ENCODE measurements at places on chromosomes 2 and 18. TPM values are rescaled to one million over a fixed set of nuclear protein-coding genes. Genes with fewer than 3 reads are reported as not detected.

GRCh38 chr2:63654959-63655358 lies 66.2 kb downstream of the MDH1 start:
- DNase-seq, result no peak

DNA sequence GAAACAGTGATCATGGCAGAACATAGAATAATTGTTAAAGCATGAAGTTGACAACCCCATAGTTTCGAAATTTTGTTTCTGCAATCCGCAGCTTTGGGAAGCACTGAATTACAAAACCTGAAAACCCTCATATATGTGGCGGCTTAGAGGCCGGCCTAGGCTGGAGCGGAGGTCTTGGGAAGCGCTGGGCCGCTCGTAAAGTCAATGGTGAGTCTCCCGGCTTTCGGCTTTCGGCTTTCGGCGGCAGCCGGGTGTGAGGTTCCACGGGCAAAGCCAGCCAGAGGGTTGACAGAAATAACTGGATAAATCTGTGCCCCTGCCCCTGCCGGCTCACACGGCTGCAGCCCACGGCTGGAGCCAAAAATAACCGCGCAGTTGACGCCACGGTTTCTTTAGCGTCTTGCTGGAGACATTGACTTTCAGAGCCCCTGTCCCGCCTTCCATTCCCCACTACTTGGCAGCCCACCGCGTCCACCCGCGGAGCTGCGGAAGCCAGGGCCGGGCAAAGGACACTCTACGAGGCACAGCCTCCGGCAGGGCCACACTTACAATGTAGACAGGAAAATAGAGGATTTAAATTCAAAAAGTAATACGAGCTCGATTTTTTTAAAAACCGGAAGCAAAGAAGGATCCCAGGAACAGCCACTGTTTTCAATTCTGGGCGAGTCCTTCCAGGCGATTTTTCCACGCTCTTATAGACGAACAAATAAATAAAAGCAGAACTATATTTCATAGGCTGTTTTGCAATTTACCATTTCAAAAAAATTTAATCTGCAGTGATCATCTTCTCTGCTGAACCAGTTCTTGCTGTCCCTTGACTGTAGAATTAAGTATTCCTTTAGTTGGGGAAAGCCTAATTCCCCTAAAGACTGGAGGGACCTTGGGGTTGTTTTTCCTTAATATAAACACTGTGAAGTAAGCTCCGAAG lies 28.3 kb upstream of the ATP6V1B1 start:
- DNase-seq, result no peak

DNA sequence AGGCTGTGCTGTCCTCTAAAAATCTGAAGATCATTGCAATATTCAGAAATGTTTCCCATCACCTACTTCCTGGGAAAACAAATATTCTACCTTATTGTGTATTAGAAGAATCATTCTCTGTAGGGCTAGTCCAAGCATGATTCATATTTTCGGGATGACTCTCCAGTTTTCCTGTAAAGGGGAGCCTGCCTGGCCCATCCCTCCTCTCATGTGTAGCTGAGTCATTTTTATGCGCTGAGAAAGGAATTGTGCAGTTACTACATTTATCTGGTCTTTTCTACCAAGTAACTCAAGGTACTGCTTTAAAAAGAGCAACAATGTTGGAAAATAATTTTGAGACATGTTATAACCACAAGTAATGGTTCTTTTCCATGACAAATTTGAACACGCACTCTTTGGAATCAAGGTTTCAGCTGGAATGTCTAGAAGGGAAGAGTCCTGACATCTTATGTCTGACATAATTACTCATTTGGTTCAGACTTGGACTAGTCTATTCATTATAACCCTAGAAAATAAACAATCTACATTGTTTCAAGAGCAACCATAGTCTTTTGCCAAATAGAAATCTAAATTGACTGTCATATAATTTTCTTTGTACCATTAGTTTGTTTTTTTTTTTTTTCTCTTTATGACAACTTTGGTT lies 6.6 kb downstream of the DSG3 start:
- DNase-seq, result no peak

DNA sequence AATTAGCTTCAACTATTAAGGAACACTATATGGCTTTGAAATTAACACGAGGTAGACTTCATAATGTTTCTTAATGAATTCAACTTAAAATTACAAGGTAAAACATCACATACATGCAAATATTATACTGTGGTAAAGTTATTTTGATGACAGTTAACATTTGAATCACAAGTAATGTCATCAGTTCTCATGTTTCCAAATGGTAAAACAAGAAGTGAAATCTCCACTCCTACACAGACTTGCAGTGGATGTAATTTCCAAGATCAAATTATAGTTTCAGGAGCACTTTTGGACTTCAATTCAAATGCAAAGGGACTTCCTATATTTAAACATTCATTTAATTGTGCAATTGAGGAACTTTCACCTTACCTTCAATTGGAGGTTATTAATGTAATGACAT lies 39.1 kb downstream of the C18orf54 start:
- no peak for DNase-seq

DNA sequence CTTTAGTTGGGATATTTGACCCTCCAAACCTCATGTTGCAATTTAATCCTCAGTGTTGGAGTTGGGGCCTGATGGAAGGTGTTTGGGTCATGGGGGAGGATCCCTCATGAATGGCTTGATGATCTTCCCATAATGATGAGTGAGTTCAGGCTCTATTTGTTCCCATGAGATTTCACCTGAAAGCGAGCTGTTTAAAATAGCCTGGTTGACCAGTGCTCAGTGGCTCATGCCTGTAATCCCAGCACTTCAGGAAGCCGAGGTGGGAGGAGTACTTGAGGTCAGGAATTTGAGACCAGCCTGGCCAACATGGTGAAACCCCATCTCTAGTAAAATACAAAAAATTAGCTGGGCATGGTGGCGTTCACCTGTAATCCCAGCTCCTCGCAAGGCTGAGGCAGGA lies 14.9 kb upstream of the PSME4 start:
- no peak for DNase-seq

- DNase-seq, result no peak
Observed at GRCh38 chr2:12844511-12844910, 127.8 kb downstream of the TRIB2 start.

- DNase-seq, result no peak
Observed at GRCh38 chr2:234579231-234579962, 82.5 kb upstream of the ARL4C start.

DNA sequence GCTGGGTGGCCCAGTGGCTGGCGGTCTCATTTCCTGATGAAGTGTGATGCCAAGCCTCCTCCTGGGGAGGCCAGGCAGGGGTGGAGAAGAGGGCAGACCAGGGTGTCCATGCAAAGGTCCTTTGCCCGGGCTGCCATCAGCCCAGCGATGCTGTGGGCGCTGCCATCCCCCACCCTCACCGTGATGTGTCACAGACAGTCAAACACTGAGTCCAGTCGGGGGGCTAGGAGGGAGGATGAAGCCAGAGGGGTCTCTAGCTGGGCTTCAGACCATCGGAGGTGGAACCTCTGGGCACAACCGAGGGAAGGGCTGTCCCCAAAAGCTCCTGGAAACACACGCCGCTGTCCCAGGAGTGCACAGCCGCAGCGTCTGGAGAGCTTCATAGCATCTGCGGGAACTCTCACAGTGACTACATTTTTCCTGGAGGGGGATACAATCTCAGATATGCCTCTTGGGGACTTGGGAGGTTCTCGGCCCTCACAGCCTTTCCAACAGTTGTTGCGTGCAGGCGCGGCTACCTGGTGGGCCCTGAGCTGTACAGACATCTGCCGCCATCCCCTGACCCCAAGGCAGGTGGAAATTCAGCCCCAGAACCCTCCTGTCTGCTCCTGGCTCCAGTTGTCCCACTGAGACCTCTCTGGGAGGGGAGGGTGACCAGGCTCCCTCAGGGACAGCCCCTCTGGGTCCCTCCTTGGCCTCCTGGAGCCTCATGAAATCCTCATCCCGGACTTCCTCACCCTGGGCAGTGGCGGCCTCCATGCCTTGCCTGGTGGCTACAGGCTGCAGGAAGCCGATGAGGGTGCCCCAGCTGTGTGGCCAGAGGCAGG lies 26.5 kb upstream of the OTOS start:
- no peak for DNase-seq

- DNase-seq, result no peak
Observed at GRCh38 chr2:144383571-144384100, 136.3 kb downstream of the ZEB2 start.

DNA sequence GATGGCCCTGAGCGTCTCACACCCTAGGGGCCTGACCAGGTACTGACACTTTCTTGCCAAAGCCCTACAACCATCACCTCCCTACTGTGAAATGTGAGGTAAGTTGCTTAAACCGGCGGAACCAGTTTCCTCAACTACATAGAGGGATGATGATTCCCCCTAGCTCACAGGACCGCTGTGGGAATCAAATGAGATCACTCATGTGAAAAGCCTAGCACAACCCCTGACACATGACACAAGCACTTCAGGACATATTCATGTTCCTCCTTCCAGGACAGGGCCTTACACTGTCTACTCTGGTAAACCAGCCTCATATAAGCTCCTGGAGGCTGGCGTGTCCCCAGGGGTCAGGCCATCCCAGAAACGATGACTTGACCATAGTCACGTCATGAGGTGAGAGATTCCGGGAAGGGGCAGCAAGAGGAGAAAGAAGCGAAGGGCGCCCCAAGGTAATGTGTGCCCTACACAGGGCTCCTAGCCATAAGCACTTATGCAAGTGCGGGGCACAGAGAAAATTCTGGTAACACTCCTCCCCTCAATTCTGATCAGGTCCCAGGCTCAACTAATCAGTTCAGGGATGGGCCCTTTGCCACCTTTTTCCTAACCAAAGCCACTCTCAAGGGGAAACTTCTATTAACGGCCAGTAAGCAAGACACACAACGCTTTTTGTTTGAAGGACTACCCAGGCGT lies 49.5 kb downstream of the C2orf42 start:
- DNase-seq, result peak; percentile 56

- DNase-seq, result no peak
Observed at GRCh38 chr2:224263571-224264043, 138.3 kb downstream of the FAM124B start.

DNA sequence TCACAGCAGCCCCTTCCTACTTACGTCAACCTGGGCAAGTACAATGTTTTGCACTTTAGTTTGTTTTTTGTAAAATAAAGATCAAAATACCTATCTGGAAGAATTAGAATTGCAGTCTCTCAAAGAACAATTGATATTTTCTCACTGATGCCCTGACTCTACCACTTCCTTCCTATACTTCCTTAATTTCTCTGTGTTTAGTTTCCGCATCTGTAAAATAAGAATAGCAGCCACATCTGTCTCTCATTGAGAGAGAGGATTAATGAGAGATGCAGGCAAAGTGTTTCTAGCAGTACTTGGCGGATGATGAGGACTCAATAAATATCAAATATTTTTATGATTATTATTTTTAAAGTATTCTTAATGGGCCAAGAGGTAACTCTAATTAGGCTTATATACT lies 122.6 kb upstream of the PIEZO2 start:
- no peak for DNase-seq

DNA sequence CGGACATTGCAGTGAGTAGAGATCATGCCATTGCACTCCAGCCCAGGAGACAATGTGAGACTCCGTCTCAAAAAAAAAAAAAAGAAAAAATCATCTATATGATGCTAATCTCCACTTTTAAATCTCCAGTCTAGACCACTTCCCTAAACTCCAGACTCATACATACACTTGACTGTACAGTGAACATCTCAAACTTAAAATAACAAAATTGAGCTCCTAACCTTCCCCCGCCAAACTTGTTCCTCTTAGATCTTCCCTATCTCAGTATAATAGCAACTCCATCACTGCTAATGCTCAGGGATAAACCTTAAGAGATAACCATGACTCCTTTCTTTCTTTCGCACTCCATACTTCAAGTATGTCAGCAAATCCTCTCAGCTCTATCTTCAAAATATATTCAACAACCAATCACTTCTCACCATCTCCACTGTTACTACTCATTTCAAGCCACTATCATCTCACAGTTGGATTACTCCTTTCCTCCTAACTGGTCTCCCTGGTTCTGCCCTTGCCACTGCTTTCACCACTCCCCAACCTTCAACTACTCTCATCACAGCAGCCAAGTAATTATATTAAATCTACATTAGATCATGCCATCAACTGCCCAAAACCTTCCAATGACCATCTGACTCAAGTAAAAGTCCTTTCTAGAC lies 12.0 kb downstream of the MEMO1 start:
- no peak for DNase-seq

DNA sequence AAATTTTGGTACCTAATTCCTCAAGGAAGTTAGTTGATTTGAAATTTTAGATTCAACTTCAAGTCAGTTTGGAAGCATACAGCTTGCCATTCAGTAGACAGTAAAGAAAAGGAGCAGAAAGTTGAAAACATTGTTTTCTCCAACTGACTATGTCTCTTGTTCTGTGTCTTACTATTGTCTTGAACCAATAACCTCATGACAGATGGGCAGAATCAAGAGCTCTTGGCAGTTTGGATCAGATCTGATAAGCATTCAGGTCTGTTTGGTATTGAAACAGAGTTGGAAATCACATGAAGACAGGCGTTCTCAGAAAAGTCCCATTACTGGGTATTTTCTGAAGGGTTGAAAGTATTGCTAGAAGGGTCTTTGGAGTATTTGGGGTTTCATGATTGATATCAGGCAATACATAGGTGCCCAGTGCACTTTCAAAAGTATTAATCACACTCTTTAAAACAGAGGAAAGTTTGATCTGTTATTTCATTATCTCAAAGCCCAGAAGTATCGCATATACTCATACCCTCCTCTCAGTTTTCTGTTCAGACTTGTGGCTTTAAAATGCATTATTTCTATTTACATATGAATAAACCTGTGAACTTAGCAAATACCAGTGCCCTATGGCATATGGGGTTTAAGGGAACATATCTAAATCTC lies 428.4 kb upstream of the ZEB2 start:
- DNase-seq, result no peak

GRCh38 chr2:165575044-165575615 lies 105.6 kb downstream of the CSRNP3 start:
- DNase-seq, result no peak

GRCh38 chr2:70181363-70181956 lies 9.4 kb downstream of the C2orf42 start:
- DNase-seq, result no peak

DNA sequence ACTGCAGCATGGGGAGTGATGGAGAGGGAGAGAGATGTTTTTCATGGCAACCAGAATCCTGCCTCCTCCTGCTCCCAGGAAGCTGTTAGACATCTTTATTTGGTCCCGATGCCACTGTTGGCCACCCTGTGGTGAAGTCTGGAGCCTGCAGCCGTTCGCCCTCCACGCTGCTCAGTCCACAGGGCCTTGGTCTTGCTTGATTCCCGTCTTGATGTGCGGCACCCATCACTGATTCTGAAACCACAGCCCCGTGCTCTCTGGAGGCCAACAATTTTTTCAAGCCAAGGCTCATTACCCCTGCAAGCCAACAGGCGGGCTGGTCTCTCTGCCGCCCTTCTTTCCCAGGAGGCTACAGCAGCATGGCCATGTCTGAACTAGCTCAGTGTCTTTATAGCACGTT lies 24.5 kb downstream of the SIGLEC15 start:
- DNase-seq, result no peak

REG1B gene
- total RNA-seq, result not detected

SIX3 gene
- not detected for total RNA-seq

TGFA gene
- 15.8 TPM for total RNA-seq

PLGLB1 gene
- 0.57 TPM for total RNA-seq

UGT1A7 gene
- 68.3 TPM for total RNA-seq

AQP12A gene
- not detected for total RNA-seq

EFHD1 gene
- total RNA-seq, result 0.30 TPM

MYL12B gene
- 396 TPM for total RNA-seq

Data from esophagus squamous epithelium (tissue), 5 donors.